ENCODE measurements at places on chromosomes 13 and 19.

DNA sequence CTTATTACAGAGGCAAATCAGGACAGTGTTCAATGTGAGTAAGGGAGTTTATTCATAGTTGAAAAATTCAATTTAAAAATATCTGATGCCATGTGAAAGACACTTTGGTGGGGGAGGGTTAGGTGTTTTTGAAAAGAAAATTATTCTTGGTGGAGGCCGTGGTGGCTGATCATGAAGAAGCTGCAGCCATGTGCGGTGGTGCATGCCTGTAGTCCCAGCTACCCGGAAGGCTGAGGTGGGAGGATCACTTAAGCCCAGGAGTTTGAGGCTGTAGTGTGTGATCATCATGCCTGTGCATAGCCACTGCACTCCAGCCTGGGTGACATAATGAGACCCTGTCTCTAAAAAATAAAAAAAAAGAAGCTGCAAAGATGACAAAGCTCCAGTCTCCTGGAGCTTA lies 28.6 kb downstream of the WDFY2 start:
- no peak for DNase-seq

GRCh38 chr13:106586648-106587166 lies 18.8 kb upstream of the ARGLU1 start:
- no peak for DNase-seq

DNA sequence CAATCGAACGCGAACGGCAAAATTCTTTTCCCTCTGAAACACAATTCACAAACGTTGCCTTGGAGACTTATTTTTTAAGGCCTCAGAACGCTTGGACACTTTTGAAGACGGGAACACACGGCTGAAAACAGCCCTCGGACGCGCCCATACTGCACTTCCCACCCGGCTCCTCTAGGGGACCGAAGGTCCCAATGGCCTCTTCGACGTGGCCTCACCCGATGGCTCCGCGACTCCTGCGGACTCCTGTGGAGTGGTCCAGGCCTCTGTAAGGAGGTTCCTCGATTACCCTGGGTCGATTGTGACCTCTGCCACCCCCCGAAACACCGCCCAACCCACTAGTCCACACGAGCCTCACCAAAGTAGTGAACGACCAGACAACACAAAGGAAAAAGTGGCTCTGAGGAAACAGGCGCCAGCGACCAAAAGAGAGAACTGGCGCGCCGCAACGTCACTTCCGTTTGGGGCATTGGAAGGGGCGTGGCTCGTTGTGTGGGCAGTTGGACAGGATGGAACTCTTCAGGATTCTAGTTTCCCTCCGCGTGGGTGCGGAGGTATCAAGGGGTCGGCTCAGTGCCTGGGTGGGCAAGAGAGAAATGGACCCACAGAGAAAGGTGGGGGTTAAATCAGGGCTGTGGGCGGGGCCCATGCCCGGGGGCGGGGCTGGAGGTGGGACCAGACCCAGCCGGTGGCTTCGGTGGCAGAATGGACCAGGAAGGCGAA lies at the start of gene ZNF560:
ZNF560 (minus strand) TSS at position 434 of the 720 bp plus-strand sequence. CDS start 23,303 bp downstream, outside the sequence.
- no peak for DNase-seq

- DNase-seq: no peak
These were observed 7.1 kb upstream of the PEAK3 start for GRCh38 chr19:2288818-2289713.

GRCh38 chr19:58067240-58067912 lies 8.3 kb downstream of the ZNF135 start:
- no peak for DNase-seq

GRCh38 chr13:28755546-28755870 lies 36.7 kb upstream of the SLC46A3 start:
- no peak for DNase-seq

DNA sequence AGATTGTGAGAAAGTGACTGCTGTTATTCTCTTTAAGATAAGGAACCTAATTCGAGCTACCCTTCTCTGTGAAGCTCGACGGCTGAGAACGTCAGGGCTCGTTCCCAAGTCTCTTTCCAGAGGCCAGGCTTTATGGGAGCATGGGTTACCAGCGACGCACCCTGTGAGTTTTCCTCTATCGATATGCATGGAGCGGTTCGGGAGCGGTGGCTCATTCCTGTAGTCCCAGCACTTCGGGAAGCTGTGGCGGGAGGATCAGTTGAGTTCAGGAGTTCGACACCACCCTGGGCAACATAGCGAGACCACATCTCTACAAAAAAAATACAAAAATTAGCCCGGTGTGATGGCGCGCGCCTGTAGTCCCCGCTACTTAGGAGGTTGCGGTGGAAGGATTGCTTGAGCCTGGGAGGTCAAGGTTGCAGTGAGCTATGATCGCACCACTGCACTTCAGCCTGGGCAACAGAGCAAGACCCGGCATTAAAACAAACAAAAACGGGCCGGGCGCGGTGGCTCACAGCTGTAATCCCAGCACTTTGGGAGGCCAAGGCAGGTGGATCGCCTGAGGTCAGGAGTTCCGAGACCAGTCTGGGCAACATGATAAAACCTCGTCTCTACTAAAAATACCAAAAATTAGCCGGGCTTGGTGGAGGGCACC lies 681 bp upstream of the ZNF606 start:
- DNase-seq: no peak

Data from activated CD8-positive, alpha-beta memory T cell treated with anti-CD3 and anti-CD28 coated beads for 1 hour (primary cell).